BE2C (cell line): ENCODE measurements at places on chromosomes 5 and 9.

- DNase-seq, result no peak
Measured at GRCh38 chr5:145385276-145385675, 449.9 kb downstream of the PRELID2 start.

DNA sequence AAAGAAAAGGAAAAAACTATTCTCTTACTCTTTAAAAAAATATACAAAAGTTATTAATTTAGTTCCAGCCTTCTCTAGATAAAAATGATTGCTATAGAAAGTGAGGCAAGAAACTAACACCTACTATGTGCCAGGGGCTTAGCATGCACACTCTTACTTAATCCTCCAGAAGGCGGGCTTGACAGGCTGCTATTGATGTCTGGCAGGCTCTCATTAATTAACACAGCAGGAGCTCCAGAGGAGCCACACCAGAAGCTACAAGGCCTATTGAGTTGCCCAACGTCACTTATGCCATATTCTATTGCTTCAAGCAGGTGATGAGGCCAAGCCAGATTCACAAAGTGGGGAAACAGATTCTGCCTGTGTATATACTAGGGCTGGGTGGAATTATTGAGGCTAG, 54.6 kb upstream of the CLINT1 start:
- no peak for DNase-seq

- no peak for DNase-seq
Measured at GRCh38 chr5:34709861-34710673, 53.9 kb downstream of the RAI14 start.

DNA sequence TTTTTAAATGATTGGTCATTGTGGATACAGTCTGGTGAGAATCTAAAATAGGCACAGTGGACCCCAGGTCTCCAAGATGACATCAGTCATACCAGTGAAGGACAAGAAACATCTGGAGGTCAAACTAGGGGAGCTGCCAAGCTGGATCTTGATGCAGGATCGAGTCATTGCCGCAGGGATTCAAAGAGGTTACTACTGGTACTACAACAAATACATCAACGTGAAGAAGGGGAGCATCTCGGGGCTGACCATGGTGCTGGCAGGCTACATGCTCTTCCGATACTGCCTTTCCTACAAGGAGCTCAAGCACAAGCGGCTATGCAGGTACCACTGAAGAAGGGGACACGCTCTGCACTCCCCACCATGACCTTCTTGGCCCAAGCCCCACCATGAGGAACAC, 20.9 kb downstream of the FOXB2 start:
- no peak for DNase-seq

GRCh38 chr5:125484742-125485641, 738.6 kb upstream of the ZNF608 start:
- peak; percentile 87 for DNase-seq

DNA sequence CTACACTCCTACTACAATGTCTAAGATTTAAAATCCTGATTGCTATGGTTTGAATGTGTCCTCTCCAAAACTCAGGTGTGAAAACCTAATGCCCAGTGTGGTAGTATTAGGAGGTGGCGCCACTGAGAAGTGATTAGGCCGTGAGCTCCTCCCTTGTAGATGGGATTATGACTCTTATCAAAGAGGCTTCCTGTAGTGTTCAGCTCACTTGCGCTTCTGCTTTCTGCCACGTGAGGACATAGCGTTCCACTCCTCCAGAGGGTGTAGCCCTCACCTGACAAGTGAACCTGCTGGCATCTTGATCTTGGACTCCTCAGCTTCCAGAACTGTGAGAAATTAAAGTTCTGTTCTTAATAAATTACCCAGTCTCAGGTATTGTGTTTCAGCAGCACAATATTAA, 33.0 kb upstream of the WHRN start:
- no peak for DNase-seq

DNA sequence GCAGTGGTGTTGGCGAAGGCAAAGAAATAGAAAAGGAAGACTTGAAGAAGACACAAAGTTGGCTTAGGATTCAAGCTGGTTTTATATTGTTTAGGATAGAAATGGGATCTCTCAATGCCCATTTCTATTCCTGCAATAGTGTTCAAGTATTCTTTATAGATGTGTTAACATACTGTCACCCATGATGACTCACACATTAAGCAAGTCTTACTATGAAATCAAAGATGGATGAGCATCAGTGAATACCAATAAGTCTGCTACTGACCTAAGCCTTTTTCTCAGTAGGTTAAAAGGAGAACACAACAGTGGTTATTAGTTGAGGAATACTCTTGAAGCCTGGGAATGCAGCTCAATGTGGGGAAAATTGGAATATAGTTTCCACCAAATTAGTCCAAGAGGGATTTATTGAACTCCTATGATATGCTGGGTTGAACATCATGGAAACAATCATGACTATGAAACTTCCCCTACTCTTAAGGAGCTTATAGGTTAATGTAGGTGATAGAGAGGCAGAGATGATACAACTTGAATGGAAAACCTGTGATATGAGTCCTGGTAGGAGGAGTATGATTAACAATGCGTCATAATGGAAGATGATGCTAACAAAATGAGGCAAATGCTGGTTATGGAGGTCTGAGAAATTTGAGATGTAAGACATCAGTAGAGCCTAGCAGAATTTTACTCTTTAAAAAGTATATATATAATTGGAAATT, 417.1 kb upstream of the DAP start:
- DNase-seq, result no peak

DNA sequence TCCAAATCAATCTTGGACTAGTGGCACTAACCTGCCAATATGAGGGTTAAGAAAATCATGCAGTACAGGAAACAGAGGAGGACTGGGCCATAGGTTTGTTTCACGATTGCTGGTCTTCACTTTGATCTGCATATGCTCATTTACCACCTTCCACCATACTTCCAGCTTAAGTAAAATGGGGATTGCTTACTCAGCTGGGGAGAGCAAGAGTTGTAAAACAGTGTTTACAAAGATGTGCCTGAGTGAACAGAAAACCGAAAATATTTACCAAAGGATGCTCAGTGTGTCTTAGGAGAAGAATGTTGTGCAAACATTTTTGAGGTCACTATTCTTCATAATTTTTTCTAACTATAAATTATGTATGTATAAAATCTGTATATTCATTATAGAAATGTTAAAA, 65.1 kb upstream of the DNAH5 start:
- DNase-seq, result no peak

- DNase-seq, result no peak
Measured at GRCh38 chr5:19910136-19910535, 77.9 kb downstream of the CDH18 start.

- no peak for DNase-seq
Measured at GRCh38 chr5:16492398-16493140, 27.0 kb upstream of the ZNF622 start.

DNA sequence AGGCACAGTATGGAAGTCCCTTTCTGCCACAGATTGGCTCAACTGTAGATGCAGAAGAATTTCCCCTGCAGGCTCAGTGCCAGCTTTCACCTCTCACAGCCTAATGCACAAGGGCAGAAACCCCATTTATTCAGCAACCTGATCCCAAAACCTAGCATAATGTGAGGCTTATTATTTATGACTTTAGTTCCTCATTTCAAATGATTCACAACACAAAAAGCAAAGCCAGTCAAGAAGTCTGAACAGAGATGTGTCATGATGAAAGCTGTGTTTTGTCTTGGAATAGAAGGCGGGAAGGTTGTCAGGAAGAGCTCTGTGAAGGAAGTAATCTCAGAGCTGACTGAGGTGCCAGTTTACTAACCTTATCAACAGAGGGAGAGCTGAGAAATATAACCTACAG, 369.7 kb downstream of the LRRC70 start:
- DNase-seq, result no peak

- DNase-seq, result no peak
Measured at GRCh38 chr9:76866689-76867088, 39.2 kb downstream of the PRUNE2 start.

DNA sequence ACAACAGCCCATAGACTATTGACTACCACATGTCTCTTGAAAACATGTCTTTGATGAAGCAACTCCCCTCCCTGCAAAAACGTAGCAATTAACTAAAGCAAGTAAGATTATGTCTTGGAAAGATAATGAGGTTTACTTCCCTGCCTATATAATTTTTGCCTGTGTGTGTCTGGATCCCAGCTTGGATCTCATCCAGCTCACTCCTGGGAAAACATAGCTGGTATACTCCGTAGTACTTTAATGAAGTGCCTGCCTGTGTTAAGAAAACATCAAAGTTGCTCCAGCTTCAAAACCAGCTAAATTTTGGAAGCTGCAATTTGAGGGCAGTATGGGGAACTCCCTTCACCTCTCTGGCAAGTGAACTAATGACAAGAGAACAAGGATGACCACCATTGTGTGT, 182.6 kb upstream of the C9orf72 start:
- DNase-seq, result no peak

DNA sequence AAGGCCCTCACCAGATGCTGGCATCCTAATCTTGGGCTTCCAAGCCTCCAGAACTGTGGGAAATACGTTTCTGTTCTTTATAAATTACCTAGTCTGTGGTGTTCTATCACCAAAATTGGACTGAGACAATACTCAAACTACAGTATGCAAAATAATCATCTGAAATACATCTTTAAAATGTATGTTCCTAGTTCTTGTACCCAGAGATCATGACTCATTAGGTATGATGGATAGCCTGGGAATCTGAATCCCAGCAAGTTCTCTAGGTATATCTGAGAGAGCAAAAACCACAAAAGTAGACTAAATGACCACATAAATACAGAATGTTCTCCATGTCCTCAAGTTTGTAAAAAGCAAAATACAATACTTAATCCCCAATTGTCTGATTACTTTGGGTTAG, 166.3 kb downstream of the YIPF5 start:
- DNase-seq, result no peak

DNA sequence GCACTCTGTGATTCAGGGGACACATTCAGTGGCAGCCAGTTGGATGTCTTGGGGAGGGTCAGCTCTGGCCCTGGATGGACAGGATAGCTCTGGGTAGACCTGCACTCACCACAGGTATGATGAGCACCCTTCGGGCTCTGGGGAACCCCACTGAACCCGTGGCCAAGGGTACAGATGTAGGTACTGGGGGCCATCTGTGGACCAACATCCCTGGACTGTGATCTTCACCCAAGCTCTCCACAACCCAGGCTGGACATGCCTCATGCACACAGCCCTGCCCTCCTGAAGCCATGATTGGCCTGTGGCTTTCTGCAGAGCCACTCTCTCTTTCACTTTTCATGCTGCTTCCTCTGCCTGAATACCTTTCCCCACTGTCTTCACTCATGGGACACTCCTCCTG, 15.6 kb upstream of the ACSL6 start:
- no peak for DNase-seq

DNA sequence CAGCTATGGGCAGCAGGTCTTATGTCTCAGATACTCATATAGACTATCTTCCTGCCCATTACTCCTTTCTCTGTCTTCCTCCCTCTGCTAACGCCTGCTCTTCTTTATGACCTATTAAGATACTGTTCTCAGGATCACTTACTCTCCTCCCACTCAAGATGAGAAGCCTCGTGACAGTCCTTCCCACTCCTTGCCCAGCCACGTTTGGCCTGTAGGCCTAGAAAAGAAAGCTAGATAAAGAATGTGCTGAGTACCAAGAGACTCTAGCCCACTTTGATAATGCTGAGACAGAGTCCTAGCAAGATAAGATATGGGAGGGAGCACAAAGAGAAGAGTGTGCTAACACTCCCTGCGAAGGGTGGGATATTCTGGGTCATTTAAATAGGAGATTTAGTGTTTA, 6.8 kb upstream of the DENND4C start:
- no peak for DNase-seq

DNA sequence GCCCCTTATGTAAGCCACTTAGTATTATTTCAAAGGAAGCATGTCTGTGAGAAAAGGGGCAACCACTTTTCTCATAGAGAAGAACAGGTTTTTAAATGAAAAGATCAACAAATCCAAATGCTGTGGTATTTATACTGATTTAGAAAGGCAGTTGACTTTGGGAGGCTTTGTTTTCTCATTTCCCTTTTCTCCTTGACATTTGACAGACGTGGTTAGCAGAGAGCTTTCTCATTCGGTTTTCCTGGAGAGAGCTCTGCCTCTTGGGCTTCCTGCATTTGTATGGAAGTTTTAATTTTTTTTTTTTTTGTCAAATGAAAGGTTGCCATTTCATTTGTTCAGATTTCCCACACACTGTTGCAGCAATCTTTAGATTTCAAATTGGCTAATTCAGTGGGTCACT, 62.5 kb downstream of the EXOSC2 start:
- DNase-seq, result no peak

DNA sequence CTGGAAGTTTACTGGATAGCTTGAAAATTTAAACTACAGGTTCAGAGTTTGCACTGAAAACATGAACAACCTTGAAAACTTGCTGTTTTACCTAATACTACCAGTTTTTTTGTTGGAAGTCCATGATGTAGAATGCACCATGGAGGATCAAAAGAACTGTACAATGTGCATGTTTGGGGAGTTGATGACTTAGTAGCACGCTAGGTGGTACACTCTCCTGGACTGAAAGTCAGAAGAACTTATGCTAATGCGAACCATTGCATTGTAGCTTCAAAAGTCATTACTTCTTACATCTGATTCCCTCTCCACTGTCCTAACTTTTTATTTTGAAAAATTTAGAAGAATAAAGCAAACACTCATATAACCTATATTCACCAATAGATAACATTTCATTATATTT, 211.0 kb downstream of the OSTF1 start:
- no peak for DNase-seq

- DNase-seq, result no peak
Measured at GRCh38 chr9:84490206-84490841, 149.8 kb upstream of the SLC28A3 start.

DNA sequence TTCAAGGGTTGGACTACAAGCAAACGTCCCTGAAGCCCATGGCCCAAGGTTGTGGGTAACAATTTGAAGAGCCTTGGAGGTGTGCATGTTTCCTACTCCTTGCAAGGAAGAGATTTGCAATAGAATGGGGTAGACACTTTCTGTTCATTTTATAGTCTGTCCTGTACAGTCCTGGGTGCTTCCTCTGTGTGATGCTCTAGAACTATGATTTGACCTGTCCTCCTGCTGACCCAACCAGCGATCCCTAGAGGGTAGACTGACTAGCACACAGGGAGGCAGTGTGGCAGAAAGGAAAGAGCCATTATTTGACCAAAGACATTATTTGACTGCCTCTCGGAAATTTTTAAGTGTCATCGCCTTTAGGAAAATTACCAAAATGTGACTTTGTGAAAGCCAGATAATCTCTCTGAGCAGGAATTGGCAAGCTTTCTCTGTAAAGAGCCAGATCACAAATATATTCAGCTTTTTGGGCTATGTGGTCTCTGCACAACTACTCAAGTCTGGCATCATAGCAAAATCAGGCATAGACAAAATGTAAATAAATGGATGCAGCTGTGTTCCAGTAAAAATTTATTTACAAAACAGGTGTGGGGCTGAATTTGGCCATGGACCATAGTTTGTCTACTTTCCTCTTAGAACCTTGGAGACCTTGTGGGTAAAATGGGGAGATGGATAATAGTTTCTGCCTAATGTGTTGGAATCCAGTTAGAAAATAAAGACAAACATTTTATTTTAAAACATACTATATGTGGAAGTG, 106.8 kb downstream of the DMRT2 start:
- DNase-seq, result no peak

DNA sequence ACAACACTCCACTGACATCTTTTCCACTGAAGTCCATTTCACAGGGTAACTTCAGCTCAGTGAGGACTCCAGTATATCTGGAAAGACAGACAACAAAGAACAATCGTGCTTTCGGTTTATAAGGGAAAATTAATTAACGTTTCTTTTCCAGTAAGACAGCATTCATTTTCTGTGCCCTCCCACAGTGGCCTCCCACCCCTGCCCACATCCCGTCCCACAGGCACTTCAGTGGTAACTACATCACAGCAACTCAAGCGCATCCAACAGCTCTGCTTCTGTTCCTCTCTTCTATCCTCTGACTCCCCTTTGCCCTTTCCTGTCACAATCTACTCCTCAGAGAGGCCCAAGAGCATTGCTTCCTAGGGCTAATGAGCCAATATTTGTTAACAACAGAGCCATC, 40.3 kb downstream of the GLDC start:
- no peak for DNase-seq
